Thyroid gland (tissue), 4 donors: ENCODE measurements at places on chromosomes 1 and 21. TPM values are rescaled to one million over a fixed set of nuclear protein-coding genes. Genes with fewer than 3 reads are reported as not detected.

DNA sequence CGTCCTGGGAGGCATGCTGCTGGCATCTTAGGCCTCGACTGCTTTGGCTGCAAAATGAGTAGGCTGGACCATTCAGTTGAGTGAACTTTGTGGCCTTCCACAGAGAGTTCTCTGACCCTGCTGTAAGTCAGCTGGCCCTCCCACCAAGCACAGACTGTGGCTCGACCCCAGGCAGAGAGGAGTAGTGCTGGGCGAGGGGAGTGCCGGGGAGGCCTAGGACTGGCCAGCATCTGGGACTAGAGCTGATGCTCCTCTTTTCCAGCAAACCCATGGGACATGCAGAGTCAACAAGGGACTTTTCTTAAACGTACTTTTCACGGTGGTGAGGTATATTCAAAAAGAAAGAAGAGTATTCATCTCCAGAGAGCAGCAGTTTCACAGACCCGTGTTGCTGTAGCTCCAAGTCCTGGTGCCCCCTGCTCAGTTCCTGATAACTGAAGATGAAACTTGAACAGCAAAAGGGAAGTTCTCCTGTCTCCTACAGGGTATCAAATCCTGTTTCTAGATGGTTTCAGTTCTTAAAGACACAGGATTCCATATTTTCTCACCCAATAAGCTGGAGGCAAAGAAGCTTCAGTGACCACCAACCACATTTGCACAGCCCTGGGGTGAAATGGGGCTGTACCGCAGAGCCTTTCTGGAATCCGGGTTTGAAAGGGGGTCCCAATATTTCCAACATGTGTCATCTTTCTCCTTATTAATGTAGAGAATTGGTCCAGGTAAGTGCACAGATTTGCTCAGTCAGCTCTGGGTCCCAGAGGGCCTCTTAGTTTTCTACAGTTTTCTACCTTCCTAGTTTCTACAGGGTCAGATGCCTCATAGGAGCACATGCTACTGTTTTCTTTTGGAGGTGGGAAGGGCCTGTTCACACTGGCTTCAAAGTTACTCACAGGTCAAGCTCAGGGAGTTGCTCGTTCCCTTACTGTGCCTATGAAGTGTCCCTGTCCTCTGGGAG is 20.9 kb downstream of the BATF3 start:
- DNase-seq: no peak

- DNase-seq: no peak
Observed at GRCh38 chr1:53947172-53947907, 1.2 kb downstream of the LRRC42 start.

The MAEL gene
- 0.45 TPM for total RNA-seq

DNA sequence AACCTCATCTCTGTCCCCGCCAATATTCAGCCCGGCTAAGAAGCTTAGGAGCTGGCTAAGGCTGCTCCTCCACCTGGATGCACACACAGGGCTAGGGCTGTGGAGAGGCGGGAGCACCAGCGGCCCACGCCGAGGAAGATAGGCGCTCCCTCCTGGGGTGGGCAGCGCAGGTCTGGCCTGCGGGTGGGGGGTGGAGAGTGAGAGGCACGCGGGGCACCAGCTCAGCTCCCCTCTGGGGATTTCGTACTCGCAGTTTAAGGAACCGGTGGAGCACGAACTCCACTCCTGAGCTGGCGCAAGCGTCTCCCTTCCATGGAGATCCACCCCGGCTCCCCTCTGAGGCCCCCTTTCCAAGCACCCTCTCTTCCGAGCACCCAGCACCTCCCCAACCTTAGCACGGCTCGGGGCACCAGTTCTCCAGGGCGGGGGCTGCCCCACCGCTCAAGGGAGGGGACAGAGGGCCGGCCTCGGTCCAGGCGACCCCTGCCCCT is 433 bp upstream of the KAZN start:
- peak; percentile 70 for DNase-seq

DNA sequence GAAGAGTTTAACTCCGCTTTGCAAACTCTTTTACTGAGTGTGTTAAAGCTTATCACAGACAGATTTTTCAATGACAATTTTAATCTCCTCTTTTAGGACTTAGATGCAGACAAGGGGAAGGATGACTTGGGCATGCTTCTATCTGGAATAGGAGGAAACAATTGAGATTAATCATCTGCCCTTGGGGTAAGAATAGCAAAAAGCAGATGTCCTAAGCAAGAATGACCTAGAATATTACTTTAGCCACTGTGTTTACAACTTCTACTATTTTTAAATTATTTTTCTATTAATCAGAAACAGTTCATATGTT is 569.0 kb upstream of the ADGRL2 start:
- DNase-seq: no peak
